ENCODE measurements at places on chromosomes 11 and 22. TPM values are rescaled to one million over a fixed set of nuclear protein-coding genes. Genes with fewer than 3 reads are reported as not detected.

DNA sequence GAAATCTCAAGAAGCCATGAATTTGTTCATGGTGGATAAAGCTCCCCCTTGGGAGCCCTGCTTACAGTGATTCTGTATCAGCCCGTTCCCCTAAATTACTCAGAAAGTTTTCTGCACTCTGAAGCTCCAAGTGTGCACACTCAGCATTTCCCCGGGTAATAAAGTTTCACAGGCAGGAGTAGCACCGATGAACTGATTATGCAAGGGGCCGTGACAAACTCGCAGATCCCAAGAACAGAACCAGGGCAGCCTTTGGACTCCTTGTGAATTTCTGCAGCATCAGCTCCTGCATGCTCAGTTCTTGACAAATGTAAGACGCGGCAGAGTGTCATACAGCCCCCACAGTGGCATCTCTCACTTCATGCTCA, 73.5 kb downstream of the COMMD9 start:
- no peaks in the 10 kb centered on the region for H3K4me1 ChIP-seq
- no peak for DNase-seq
- no peaks in the 10 kb centered on the region for H3K36me3 ChIP-seq
- H3K27me3 ChIP-seq, result no peaks in the 10 kb centered on the region
- no peak overlapping the region for H3K27ac ChIP-seq
- H3K4me3 ChIP-seq, result no peak overlapping the region

DNA sequence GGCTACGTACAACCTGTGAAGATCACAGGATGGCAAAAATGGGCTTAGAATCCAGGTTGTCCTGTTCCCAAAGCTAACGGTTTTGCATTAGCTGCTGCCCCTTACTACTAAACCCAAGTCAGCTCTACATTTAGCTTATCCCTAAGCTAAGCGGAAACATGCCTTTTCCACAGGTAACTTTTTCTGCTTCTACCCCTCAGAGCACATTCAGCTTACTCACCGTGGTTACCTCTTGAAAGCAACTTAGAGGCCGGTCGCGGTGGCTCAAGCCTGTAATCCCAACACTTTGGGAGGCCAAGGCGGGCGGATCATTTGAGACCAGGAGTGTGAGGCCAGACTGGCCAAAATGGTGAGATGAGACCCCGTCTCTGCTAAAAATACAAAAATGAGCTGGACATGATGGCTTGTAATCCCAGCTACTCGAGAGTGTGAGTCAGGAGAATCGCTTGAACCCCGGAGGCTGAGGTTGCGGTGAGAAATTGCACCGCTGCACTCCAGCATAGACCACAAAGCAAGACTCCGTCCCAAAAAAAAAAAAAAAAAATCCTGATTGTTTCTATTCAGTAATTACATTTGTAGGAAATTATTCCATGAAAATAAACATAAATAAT, 790 bp upstream of the TMEM41B start:
- no peak for DNase-seq
- H3K4me3 ChIP-seq, result peak overlapping the region; percentile 87
- no peaks in the 10 kb centered on the region for H3K36me3 ChIP-seq
- no peaks in the 10 kb centered on the region for H3K27me3 ChIP-seq
- H3K4me1 ChIP-seq, result peaks cover 58% of the 10 kb centered on the region
- H3K27ac ChIP-seq, result peak overlapping the region; percentile 98

- H3K27me3 ChIP-seq, result peaks cover 3% of the 10 kb centered on the region
- no peak overlapping the region for H3K27ac ChIP-seq
- no peaks in the 10 kb centered on the region for H3K36me3 ChIP-seq
Observed at GRCh38 chr11:130691581-130691980, 224.7 kb downstream of the SNX19 start.

- H3K27ac ChIP-seq, result no peak overlapping the region
- H3K4me1 ChIP-seq, result no peaks in the 10 kb centered on the region
- H3K4me3 ChIP-seq, result no peak overlapping the region
- no peaks in the 10 kb centered on the region for H3K27me3 ChIP-seq
Observed at GRCh38 chr22:47149976-47150375, 387.5 kb downstream of the TBC1D22A start.

DNA sequence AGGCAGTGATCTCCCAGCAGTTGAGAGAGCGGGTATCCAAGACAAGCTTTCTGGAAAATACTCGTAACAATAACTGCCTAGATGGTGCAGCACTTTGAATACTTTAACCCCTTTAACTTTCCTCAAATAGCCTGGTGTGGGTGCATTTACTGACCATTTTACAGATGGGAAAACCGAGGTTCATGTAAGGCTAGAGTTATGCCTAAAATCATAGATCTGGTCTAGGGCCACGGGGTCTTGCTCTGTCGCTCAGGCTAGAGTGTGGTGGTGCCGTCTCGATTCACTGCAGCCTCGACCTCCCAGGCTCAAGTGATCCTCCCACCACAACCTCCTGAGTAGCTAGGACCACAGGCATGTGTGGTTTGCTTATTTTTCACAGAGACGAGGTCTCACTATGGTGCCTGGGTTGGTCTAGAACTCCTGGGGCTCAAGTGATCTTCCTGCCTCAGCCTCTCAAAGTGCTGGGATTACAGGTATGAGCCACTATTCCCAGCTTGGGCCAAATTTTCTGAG, 269.2 kb upstream of the SYN3 start:
- no peak for DNase-seq
- H3K36me3 ChIP-seq, result no peaks in the 10 kb centered on the region
- H3K27ac ChIP-seq, result no peak overlapping the region

DNA sequence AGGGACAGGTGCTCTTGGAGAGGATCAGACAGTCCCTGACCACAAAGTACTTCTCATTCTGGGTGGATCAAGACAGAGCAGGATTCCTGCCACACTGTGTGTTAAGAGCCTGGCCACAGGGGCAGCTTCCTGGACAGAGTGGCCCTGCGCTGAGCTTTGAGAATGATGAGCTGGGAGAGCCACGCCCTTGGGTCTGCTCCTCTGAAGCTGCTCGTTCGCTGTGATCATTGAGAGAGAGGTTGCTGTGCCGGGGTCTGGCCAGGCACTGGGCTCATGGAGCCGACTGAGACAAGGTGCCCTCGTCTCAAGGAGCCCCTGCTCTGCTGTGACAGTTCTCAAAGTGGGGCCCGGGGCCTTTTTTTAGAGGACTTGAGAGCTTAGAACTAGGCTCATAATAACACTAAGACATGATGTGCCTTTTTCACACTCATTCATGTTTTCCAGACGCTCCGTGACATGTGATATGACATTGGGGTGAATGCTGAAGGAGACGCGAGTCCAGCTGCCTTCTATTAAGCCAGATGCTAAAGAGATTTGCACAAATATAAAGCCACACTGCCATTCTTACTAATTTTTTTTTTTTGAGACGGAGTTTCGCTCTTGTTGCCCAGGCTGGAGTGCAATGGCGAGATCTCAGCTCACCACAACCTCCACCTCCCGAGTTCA, 1.6 kb upstream of the MFRP start:
- peaks cover 2% of the 10 kb centered on the region for H3K27me3 ChIP-seq
- H3K36me3 ChIP-seq, result no peaks in the 10 kb centered on the region
- no peak overlapping the region for H3K27ac ChIP-seq
- H3K4me1 ChIP-seq, result peaks cover 42% of the 10 kb centered on the region

- H3K27me3 ChIP-seq, result no peaks in the 10 kb centered on the region
- no peak overlapping the region for H3K27ac ChIP-seq
- no peaks in the 10 kb centered on the region for H3K36me3 ChIP-seq
- DNase-seq, result no peak
- 0 out of 2 replicates have a peak, but pooled peaks cover 6% of the 10 kb centered on the region for H3K4me1 ChIP-seq
Observed at GRCh38 chr11:15146271-15147003, 31.7 kb downstream of the INSC start.

GRCh38 chr11:35740061-35740799, 77.7 kb downstream of the TRIM44 start:
- no peaks in the 10 kb centered on the region for H3K27me3 ChIP-seq
- H3K4me1 ChIP-seq, result peaks cover 19% of the 10 kb centered on the region

DNA sequence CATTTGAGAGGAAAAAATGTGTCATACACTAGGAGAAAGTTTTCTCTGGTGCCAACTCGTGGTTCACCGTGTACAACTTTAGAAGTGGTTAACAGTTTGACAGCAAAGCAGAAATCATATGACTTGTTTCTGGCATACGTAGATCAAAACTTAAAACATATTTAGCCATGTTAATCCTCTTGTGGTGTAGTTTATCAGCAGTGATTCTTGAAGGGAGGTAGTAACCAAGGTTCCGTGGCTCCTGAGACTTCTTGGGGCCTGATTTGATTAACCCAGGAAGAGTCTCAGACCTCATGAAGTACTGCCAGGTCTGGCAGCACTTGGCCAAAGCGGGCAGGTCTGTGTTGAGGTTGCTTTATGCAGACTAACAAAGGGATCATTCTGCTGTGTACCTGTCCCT, 40.5 kb downstream of the SREBF2 start:
- H3K27ac ChIP-seq, result no peak overlapping the region
- H3K4me3 ChIP-seq, result no peak overlapping the region
- peaks cover 83% of the 10 kb centered on the region for H3K36me3 ChIP-seq
- DNase-seq, result no peak
- no peaks in the 10 kb centered on the region for H3K4me1 ChIP-seq

C11orf91 gene
- total RNA-seq, result 0.35 TPM

CYB5R2 gene
- total RNA-seq, result 0.53 TPM
